ENCODE measurements at places on chromosomes 3 and 15.
A peak's percentile ranks its signal among the peaks of the same experiment; 100 is the strongest.

GRCh38 chr3:61154457-61155198 lies 96.6 kb downstream of the FHIT start:
- DNase-seq: no peak

DNA sequence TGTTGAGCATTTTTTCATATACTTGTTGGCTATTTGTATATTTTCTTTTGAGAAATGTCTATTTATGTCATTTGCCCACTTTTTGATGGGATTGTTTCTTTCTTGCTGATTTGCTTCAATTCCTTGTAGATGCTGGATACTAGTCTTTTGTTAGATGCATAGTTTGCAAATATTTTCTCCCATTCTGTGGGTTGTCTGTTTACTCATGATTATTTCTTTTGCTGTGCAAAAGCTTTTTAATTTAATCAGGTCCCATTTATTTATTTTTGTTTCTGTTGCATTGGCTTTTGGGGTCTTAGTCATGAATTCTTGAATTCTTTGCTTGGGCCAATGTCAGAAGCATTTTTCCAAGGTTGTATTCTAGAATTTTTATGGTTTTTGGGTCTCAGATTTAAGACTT lies 251.7 kb downstream of the WNT5A start:
- DNase-seq: no peak

DNA sequence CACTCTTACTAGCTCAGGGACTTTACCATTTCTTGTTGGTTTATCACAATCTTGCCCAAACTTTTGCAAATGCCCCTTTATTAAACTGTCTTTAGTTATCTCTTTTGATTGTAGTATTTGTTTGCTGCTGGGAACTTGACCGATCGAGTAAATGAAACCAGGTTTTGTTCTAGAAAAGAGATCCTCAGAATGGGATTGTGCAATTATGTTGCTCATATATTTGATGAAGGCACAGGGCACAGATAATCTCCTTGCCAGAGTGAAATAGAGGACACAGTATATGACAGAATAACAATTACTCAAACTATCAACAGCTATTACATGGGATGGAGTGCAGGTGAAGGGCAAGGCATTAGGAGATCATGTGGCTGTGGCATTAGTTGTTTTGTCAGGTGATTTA lies 216.6 kb upstream of the RASGRP1 start:
- no peak for DNase-seq

GRCh38 chr3:12681089-12681942 lies 17.4 kb upstream of the RAF1 start:
- DNase-seq: no peak

GRCh38 chr3:78287085-78287484 lies 1247.2 kb downstream of the ROBO2 start:
- no peak for DNase-seq

- DNase-seq: no peak
Measured at GRCh38 chr3:57758686-57759085, 2.6 kb downstream of the SLMAP start.

- DNase-seq: no peak
Measured at GRCh38 chr15:25790000-25790660, 73.0 kb downstream of the ATP10A start.

DNA sequence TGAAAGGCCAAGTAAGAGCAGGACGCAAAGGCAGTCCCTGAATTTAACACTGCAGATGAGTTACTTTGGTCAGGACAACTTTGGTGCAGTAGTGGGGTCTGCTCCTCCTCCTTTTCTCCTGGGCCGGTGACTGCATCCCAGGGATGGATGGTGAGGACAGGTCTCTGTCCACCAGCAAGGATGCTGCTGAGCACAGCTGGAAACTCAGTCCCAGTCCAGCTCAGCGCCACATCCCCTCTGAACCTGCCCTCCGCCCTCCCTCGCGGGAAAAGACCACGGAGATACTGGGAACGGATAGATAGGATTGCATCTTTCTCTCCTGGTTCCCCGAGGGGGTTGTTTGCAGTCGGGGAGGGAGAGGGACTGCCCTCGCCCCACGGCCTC lies 13.8 kb downstream of the GRAMD2A start:
- no peak for DNase-seq

GRCh38 chr15:33910741-33911140 lies 57.6 kb upstream of the CHRM5 start:
- DNase-seq: no peak

- no peak for DNase-seq
Measured at GRCh38 chr3:117005911-117006522, 296.4 kb downstream of the TUSC7 start.

GRCh38 chr15:29556380-29556779 lies 265.9 kb downstream of the TJP1 start:
- no peak for DNase-seq

GRCh38 chr15:28147801-28148200 lies 48.7 kb upstream of the OCA2 start:
- DNase-seq: no peak

DNA sequence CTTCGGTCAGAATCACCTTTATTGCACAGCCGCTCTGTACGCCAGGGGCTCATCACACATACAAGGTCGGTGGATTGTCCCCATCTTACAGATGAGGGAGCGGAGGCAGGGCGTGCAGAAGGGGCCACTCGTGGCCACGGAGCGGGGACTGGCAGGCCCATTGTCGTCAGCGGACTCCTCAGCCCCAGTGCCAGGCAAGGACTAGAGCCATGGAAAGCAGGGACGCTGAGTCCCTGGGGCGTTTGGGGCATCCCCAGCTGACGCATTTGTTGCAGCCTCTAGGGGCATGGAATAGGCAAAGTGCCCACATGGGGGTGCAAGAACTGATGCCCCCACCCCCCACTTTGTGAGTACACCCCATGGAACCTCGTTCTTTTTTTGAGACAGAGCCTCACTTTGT lies 29.8 kb upstream of the FURIN start:
- no peak for DNase-seq

GRCh38 chr3:185630182-185630622 lies 44.1 kb downstream of the SENP2 start:
- DNase-seq: no peak

DNA sequence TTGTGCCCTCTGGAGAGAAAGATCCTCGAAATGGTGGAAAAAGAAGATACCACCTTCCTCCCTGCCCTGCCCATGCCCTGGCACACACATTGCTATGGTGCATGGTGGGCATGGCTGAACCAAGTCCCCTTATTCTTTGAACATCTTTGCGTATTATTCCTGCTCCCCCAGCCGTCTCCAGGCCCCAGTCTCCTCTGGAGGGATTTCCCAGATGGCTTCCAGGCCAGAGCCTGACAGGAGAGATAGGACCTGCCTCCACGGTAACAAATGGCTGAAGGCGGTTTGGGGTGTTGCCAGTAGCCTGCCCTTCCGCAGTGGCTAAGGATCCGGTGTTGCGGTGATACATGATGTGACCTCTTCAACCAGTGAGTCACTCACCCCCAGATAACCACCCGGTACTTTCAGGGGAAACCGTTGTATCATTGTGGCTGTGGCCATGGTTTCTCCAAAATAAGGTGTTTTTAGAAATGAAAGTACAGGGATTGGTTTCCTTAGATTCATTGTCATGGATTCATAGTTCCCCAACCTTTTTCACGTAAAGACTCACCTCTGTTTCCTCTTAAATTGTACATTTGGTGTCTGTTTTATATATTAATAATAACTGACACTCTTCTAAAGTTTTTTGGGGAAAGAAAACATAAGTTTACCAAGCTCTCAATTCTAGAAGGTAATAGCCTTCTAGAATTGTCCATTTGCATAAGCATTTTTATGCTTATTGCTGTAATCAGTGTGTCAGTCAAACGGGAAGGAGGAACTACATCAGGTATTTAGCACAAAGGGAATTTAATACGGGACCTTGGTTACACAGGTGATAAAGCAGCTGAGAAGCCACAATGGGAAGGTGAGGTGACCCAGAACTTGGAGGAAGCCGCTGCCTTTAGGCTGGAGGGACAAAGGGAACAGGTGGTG lies 25.9 kb downstream of the SMAD3 start:
- DNase-seq: no peak

DNA sequence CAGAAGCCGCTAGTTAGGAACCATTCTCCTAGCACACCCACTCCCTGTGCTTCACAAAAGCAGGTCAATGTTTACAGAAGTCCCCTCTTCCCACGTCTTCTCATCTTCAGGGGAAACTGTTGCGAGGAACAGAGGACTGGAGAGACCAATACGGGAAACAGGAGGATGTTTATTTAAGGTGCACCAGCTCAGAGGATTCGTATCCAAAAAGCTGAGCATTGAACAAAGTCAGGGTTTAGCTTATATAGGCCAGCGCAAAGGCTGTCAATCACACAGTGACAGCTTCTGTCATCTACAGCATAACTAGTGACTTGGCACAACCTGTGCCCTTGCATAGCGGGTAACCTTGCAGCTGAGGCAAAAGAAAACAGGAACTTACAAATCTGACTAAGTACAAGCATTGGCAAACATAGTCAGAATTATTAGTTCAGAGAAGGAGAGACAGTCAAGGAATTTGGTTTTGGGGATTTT lies 61.3 kb downstream of the ZDHHC19 start:
- DNase-seq: no peak

DNA sequence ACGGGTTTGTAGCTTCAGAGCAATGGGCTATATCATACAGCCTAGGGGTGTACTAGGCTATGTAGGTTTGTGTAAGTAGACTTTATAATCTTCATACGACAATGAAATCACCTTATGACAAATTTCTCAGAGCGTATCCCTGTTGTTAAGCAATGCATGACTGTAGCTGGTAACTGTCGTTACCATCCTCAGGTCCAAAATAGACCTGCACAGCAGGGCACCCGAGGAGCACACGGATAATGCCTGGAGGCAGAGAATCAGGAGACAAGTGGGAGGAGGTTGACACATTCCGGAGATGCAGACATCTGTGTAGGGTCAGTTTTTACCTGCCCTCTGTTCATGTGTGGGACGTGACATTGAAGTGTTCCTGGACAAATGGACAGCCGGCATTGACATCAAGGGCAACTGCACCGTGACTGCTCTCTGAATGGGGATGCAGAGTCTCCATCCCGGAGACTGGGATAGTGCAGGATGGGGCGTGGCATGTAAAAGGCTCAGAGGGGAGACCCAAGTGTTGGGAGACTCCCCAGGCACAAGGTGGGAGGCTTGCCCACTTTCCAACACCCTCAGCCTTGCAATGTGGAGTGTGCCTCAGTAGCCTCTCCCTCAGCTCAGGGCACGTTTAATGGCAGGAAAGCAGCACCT lies 45.9 kb upstream of the PGPEP1L start:
- DNase-seq: no peak

GRCh38 chr3:18027161-18027939 lies 284.9 kb upstream of the TBC1D5 start:
- no peak for DNase-seq

- DNase-seq: no peak
Measured at GRCh38 chr3:62718515-62719320, 156.5 kb downstream of the CADPS start.

DNA sequence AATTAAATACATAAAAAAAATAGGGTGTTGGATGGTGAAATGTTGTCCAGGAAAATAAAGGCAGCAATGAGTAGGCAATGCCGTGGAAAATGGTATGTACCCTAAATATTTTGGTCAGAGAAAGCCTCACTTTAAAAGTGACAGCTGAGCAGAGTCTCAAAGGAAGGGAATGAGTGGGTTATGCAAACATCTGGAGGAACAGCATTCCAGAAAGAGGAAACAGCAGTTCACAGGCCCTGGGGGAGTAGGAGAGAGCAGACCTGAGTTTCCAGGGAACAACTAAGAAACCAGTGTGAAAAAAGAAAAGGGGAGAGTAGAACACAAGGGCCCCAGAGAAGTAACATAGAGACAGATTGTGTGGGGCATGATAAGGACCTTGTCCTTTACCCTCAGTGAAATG lies 230.0 kb upstream of the CNTN3 start:
- DNase-seq: no peak

GRCh38 chr3:35549690-35550089 lies 89.6 kb upstream of the ARPP21 start:
- DNase-seq: no peak

GRCh38 chr3:38360345-38360744 lies 13.8 kb downstream of the XYLB start:
- DNase-seq: no peak

GRCh38 chr15:77535845-77536244 lies 96.9 kb downstream of the LINGO1 start:
- no peak for DNase-seq

DNA sequence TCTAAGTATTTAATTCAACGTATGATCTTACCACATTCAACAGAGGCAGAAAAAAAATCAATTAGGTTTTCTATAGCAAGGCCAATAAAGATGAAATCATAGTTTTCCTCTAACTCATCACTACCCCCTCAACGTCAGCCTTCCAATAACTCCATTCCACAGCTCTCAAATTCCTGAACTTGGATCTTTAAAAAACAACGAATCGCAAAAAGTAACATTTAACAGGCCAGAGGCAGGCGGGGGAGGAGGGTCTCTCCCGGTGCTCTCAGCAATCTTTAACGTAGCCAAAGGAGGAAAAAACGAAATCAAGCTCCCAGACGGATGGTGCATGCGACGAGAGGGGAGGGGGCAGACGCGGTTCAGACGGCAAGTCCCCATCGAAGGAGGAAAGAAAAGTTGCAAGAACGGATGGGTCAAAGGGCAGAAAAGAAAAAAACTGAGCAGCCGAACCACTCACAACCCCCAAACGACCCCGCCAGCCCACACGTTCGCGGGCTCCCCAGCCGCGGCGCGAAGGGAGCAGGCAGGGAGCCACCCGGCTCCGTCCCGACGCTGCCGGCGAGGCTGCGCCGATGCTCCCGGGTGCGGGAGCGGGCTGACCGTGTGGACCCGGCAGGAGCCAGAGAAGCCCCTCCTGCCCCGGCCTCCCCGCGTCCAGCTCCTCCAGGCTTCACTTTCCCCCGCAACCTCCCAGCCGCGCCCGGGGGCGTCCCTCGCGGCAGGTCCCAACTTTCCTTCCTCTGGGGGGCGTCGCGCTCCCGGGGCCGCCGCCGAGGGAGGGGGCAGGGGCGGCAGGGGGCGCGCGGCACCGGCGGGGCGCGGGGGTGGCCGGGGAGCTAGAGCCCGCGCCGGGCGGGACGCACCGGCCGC lies 703 bp downstream of the PEAK1 start:
- DNase-seq: no peak

GRCh38 chr3:46906471-46907058 lies 29.0 kb downstream of the PTH1R start:
- DNase-seq: no peak

- DNase-seq: peak; percentile 51
Measured at GRCh38 chr3:13332158-13332557, 88.0 kb downstream of the NUP210 start.

DNA sequence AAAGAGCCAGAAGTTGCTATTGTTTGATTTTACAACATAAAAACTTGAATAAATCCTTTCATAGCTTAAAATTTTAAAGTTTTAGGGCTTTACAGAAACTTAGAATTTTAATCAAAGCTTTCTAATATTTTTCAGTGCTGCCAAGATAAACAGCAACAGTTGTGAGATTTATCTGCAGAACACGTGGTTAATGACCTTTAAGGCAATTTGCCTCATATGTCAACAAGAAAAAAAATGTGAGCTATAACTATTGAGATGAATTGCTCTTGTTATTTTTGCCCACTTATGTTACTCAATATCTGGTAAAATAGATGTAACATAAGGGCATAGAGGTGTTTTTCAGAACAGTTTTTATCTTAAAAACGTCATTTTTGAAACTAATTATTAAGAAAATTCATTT lies 96.7 kb upstream of the NECTIN3 start:
- no peak for DNase-seq
